T-cell (primary cell): ENCODE measurements at places on chromosomes 3 and 15.

DNA sequence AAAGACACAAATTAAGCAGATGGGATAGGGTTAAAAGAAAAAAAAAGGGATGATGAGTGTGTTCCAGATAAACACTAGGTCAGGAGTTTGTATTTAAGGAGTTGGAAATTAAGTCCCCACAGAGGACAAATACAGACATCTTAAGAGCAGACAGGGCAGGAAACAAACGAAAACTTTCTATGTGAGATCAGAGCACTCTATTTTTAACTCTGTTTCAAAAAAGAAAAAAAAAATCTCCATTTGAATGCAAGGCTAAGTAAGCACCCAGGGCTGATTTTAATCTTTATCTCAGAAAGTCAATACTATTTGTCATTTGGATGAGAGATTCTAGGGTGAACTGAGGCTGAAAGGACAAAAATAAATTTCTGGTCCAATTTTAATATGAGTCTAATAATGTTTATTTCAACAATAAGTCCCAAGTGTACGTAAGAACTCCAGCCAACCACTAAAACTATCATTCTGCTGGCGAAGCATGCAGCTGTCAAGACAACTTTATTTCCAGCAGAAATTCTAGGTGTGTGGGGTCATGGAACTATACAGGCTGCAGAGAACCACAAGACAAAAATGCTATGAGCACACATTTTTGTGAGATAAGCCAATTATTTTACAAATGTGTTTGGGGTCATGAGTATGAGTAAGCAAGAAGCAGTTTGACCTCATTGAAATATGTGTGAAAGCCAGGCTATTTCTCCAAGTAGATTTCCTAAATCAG is 186.1 kb downstream of the FMN1 start:
- H3K27me3 ChIP-seq: no peaks in the 10 kb centered on the region
- no peaks in the 10 kb centered on the region for H3K36me3 ChIP-seq
- H3K4me1 ChIP-seq: peaks cover 7% of the 10 kb centered on the region
- no peak for DNase-seq
- no peak overlapping the region for H3K27ac ChIP-seq
- no peak overlapping the region for H3K4me3 ChIP-seq

DNA sequence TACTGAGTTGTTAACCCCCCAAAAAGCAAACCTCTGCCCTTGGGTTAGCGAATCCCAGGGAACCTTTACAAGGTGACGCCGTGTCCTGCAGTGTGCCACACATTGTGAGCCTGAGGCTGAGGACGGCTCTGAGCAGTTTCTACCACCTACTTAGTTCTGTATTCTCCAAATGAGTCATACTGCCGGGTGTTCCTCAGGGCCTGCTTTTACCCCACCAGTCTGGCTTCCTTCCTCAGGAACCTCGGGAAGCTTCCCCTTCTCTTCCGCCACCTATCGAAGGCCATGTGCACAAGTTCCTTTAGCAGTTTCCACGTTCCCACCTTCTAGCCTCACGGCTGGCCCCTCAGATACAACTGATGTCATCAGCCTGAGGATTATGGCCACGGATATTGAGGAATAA is 384.0 kb upstream of the TPM1 start:
- H3K27me3 ChIP-seq: peaks cover 3% of the 10 kb centered on the region
- H3K4me1 ChIP-seq: no peaks in the 10 kb centered on the region
- DNase-seq: no peak
- no peak overlapping the region for H3K27ac ChIP-seq
- no peak overlapping the region for H3K4me3 ChIP-seq

GRCh38 chr3:118943597-118943996 is 91.0 kb downstream of the IGSF11 start:
- no peaks in the 10 kb centered on the region for H3K27me3 ChIP-seq
- H3K4me3 ChIP-seq: no peak overlapping the region
- H3K36me3 ChIP-seq: no peaks in the 10 kb centered on the region
- H3K27ac ChIP-seq: no peak overlapping the region
- DNase-seq: no peak

DNA sequence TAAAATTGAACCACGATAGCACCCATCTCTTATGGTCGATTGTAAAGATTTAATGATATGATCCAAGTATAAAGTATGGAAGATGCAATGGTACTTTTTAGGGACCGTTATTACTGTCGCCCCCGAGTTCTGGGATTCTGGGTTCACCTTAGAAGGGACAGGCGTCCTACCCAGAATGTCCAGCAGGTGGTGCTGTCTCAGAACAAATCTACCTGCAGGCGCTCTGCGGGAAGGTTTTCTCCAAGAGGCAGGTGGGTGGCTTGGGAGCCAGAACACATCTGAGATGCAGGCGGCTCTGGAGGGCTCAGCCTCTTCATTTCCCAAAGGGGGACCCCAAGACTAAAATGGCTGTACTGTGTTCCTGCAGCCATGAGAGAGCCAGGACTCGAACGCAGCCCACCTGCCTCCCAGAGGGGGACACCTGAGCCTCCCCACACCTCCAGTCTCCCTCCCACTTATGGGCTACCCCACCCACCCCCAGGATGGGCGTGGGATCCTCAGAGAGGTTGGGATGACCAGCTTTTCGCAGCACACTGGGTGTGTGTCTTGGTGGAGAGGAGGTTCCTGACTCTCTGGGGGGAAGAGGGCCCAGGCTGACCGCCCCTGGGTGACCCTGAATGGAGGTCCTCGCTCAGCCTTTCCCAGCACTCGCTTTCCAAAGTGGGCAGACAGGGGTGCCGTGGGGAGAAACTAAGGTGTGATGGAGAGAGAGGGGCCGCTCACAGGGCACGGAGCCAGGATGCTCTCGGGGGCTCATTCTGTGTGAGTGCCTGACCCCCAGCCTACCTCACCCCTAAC is 28.1 kb upstream of the CORO2B start:
- H3K4me3 ChIP-seq: no peak overlapping the region
- H3K4me1 ChIP-seq: no peaks in the 10 kb centered on the region
- H3K27me3 ChIP-seq: no peaks in the 10 kb centered on the region
- peak; percentile 38 for DNase-seq

DNA sequence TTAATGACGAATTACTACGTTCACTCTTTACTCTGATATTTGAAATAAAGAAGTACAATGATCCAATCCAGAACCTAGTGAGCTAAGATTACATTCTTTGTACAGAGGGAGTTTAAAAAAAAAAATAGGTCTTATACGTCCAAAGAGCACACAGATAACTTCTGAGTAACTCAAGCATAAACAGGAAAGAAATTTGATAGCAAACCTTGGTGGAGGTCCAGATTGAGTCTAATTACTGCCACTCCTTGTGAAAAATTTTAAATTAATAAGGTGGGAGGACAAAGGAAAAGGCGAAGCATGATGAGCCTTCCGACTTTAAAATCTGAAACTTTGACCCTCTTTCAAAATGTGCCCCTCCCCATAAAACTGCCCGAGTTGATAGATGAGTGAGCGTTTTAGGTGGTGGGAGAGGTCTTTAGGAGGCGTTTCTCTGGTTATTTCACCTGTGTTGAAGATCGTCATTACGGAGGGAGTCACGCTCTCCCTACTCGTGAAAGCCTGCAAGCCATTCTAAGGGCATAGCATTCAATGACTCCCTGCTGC is 127.0 kb upstream of the ROBO2 start:
- no peaks in the 10 kb centered on the region for H3K27me3 ChIP-seq
- H3K4me3 ChIP-seq: no peak overlapping the region
- no peaks in the 10 kb centered on the region for H3K4me1 ChIP-seq
- no peak for DNase-seq

DNA sequence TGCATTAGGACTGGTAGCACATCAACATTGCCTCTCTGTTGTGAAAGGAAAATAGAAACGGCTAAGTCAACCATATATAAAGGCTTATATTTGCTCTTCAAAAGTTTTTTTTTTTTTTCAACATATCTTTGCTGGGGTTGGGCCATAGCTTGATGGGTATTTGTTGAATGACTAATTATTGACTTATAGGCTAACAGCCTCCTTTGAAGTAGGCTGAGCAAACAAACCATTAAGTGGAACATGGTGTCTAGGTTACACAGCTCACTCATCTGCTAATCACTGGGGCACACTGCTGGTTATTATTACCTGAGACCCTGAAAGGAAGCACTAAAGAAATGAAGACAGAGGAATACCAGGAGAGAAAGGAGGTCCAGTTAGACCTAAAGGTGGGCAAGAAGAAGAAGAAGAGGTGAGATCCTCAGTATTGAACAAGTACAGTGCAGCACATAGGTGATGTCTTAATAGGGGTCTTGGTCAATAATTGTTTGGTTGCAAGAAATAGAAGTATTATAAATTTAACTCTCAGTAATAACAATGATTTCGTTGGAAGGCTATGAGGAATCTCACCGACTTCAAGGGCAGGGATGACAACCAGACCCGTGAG is 139.4 kb downstream of the RPLP1 start:
- H3K27ac ChIP-seq: no peak overlapping the region
- H3K4me3 ChIP-seq: no peak overlapping the region
- H3K36me3 ChIP-seq: no peaks in the 10 kb centered on the region
- no peaks in the 10 kb centered on the region for H3K27me3 ChIP-seq
- DNase-seq: no peak

- DNase-seq: no peak
- no peaks in the 10 kb centered on the region for H3K27me3 ChIP-seq
- H3K4me3 ChIP-seq: no peak overlapping the region
- H3K36me3 ChIP-seq: no peaks in the 10 kb centered on the region
- H3K27ac ChIP-seq: peak overlapping the region; percentile 68
- peaks cover 63% of the 10 kb centered on the region for H3K4me1 ChIP-seq
These were observed 34.1 kb downstream of the ZNF710 start for GRCh38 chr15:90035095-90035839.

GRCh38 chr3:27976933-27977332 is 254.8 kb upstream of the EOMES start:
- DNase-seq: no peak
- H3K36me3 ChIP-seq: no peaks in the 10 kb centered on the region
- no peak overlapping the region for H3K27ac ChIP-seq
- H3K4me1 ChIP-seq: no peaks in the 10 kb centered on the region
- no peaks in the 10 kb centered on the region for H3K27me3 ChIP-seq

DNA sequence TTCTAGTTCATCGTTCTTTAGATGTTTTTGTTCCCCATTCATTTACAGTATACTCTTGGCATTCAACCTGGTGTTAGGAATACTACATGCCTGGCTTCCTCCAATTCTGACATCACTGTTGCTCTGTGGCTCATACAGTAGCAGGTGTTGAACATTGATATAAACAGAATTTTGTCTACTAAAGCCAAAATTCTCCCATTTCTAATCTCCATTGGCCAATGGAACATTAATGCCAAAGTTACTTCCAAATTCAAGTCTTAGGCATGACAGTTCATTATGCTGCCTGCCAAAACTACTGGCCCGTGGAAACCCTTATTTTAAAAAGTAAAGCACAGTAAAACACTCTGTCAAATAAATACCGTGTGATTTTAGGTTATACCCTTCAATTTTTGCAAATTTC is 368.0 kb downstream of the NAALADL2 start:
- H3K27ac ChIP-seq: no peak overlapping the region
- no peaks in the 10 kb centered on the region for H3K27me3 ChIP-seq
- no peak for DNase-seq
- no peak overlapping the region for H3K4me3 ChIP-seq
- no peaks in the 10 kb centered on the region for H3K36me3 ChIP-seq

GRCh38 chr15:41281236-41281635 is 50.2 kb downstream of the CHP1 start:
- H3K36me3 ChIP-seq: peaks cover 14% of the 10 kb centered on the region
- H3K27ac ChIP-seq: no peak overlapping the region
- H3K27me3 ChIP-seq: no peaks in the 10 kb centered on the region
- DNase-seq: no peak
- no peak overlapping the region for H3K4me3 ChIP-seq

DNA sequence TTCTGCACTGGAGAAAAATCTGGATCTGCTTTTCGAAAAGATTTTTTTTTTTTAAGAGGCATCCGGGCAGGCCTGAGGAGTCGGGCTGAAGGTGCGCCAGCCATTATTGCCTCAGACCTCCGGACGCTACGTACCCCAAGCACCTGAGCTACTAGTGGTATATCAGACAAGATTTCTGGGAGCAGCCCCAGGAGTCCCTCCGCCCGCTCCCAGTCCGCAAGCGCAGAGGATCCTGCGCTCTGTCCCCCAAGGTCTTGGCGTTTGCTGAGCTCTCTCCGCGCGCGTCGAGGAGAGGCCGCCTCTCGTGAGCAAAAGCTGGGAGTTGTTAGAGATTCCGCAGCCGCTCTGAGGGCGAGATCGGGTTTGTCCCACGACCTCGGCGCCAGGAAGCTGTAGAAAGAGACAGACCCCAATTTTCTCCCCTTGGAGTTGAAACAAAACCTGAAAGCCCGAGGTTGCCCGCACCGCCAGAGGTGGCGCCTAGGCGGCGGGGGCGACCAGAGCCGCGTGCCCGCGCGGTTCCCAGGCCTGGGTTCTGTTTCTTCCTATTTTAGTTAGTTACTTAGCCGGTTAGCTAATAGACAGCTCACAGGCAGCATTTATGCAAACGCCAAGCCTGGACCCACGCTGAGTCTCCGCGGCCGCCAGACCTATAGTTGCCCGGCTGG is 72.5 kb upstream of the POLG start:
- no peak overlapping the region for H3K4me3 ChIP-seq
- no peak for DNase-seq
- peaks cover 59% of the 10 kb centered on the region for H3K4me1 ChIP-seq
- H3K27me3 ChIP-seq: peaks cover 28% of the 10 kb centered on the region
- no peak overlapping the region for H3K27ac ChIP-seq
- H3K36me3 ChIP-seq: no peaks in the 10 kb centered on the region

DNA sequence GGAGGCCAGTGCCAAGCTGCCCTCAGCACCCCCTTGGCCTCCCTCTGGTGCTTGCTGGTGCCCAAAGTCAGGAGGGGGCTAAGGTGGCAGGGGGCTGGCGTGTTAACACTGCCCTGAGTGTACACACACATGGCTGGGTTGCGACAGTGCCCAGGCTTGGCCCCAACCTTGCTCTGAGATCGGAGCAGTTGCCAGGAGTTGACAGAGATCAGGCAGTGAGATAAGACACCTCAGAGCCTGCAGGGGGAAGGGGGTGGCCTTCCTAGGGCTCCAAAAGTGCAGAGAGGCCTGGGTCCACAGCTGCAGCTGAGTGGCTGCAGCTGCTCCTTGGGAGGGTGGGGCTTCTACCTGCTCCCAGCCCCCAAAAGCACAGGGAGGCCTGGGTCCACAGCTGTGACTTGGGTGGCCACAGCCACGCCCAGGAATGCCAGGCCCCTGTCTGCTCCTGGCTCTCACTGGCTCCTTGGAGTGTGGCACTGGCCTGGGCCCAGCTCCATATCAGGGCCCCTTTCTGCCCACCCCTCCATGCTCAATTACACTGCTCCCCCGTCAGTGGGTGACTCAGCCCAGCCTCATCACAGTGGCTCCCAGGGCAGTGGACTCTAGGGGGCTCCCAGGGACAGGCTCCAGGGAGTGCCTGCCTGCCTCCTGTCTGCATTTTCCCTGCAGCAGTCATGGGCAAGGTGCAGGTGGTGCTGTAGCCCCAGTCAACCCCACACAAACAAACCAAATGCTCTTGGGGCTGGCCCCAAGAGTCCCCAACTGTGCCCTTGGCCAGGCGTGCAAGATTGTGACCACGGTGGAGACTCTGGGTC is 56.4 kb upstream of the C15orf39 start:
- no peak overlapping the region for H3K4me3 ChIP-seq
- no peak overlapping the region for H3K27ac ChIP-seq
- H3K36me3 ChIP-seq: no peaks in the 10 kb centered on the region
- no peaks in the 10 kb centered on the region for H3K4me1 ChIP-seq

- no peaks in the 10 kb centered on the region for H3K4me1 ChIP-seq
- H3K4me3 ChIP-seq: no peak overlapping the region
- no peaks in the 10 kb centered on the region for H3K36me3 ChIP-seq
- no peaks in the 10 kb centered on the region for H3K27me3 ChIP-seq
- no peak for DNase-seq
These were observed 13.9 kb upstream of the OR5K2 start for GRCh38 chr3:98483626-98484025.
